ENCODE measurements at places on chromosomes 5 and 9.
A peak's percentile ranks its signal among the peaks of the same experiment; 100 is the strongest.

DNA sequence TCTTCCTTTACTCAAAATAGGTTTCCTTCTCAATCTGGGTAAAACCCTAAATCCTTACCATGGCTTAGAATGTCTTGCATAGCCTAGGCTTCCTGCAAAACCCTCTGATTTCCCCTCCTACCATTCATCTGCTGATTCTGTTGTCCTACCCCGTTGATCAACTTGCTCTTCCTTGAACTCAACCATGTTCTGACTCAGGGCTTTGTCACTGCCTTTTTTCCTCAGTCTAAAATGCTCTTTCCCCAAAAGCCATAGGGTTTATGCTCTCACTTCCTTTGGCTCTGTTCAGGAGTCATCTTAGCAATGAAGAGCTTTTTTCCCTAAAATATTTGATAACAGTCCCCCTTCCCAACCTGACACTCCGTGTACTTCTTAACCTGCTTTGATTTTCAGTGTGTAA lies 79.4 kb upstream of the IZUMO3 start:
- no peak for DNase-seq

GRCh38 chr5:65127161-65127901 lies 354.4 kb downstream of the ADAMTS6 start:
- DNase-seq: no peak

- peak; percentile 19 for DNase-seq
These were observed 6.1 kb upstream of the ZNF79 start for GRCh38 chr9:127418037-127418471.

DNA sequence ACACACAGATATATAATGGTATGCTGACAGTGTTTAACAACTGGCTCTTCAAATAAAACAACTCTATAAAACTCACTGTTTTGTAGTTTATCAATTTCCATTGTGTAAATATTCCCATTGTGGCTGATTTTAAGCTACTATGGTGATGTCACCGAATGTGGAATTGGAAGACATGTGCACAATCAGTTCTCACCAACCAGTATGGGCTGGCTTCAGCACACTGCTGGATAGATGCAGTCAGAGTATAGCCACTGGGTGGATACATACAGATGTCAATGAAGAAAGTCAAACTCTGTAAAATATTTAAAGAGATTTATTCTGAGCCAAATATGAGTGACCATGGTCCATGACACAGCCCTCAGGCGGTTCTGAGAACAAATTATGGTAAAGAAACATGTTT lies 475.9 kb upstream of the SMARCA2 start:
- DNase-seq: no peak

DNA sequence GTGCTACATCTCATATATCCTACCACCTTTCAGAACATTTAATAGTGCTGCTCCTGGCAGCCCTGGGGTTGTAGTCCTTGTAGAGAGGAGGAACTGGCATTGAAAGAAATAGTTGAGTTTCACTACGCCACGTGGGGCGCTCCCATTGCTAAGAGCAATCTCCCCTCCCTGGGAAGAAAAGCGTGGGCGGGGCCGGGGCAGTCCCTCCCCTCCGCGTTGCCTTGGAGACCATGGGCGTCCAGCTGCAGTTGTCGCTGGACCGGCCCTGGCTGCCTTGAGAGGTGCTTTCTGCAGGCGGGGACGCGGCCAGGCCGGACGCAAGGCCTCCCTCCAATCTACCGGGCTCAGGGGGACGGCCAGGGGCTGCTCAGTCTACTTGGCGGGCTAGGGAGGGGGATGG lies 368 bp upstream of the CCDC180 start:
- DNase-seq: no peak

DNA sequence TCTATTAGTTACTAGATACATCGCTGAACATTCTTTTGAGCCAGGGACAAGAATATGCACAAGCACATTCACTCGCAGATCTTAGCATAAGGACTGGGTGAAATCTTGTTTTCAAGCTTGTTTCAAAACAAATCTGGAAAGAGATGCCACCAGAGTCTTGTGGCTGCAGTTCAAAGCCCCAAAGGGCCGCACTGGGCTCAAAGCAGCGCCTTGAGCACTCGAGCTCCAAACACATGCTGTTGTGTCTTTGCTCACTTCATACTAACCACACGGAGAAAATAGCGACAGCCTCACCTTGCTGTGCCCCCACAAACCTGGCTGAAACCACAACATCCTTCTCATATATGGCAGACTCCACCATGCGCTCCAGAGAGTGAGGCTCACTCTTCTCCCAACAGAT lies 34.2 kb upstream of the IL7R start:
- DNase-seq: no peak

GRCh38 chr9:133634081-133634691 lies 2.0 kb upstream of the DBH start:
- peak; percentile 83 for DNase-seq

DNA sequence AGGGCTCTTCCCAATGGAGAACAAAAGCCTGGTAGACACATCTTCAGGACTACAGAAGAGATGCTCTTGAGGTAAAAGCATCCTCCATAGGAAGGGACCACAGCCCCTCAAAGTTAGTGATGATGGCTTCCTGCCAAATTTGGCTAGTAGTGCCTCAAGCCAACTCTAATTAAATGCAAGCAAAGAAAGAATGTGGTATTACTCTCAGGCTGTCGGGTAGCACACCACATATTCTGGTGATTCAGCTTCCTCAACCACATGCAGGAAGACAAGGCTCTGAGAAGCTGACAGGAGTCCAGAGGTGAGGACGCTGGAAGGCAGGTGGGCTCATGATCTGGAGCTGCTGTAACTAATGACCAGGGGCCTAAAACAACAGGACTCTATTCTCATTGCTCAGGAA lies 37.2 kb upstream of the S1PR3 start:
- no peak for DNase-seq

GRCh38 chr9:135328485-135329417 lies 150.8 kb upstream of the PPP1R26 start:
- no peak for DNase-seq

DNA sequence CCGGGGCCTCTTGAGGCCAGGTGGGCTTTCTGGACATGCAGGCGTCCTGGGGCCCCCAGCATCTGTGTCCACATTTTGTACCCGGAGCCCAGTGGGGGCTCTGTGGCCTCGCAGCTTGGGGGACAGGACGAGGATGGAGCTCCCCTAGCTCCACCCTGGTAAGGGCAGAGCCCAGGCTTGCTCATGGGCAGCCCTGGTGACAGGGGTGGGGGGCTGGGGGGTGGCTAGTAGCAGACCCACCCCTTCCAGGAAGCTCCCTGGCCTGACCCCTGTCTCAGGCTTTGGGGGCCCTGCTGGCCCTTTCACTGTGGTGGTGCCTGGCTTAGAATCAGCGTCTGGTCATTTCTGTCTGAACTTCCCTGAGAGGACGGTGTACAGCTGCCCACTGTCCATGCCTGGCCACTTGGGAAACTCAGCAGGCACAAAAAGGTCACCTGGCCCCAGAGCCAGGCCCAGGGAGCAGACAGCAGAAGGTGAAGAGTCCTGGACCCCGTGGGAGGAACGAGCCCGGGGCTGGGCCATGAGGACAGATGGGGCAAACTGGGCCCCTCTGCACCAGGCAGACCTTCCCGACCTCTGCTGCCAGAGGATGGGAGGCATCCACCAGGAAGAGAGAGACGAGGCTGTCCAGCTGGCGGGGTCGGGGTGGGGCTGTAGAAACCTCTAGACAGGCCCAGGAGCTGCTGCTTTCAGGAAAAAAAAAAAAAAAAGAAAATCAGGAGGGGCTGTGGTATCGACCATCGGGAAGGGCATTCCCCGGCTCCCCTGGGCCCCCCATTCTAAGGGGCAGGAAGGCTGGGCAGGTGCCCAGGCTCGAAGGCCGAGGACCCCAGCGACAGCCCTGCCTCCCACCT lies 52.8 kb downstream of the EXD3 start:
- no peak for DNase-seq

- no peak for DNase-seq
These were observed 161.3 kb downstream of the NIPBL start for GRCh38 chr5:37037840-37038239.

DNA sequence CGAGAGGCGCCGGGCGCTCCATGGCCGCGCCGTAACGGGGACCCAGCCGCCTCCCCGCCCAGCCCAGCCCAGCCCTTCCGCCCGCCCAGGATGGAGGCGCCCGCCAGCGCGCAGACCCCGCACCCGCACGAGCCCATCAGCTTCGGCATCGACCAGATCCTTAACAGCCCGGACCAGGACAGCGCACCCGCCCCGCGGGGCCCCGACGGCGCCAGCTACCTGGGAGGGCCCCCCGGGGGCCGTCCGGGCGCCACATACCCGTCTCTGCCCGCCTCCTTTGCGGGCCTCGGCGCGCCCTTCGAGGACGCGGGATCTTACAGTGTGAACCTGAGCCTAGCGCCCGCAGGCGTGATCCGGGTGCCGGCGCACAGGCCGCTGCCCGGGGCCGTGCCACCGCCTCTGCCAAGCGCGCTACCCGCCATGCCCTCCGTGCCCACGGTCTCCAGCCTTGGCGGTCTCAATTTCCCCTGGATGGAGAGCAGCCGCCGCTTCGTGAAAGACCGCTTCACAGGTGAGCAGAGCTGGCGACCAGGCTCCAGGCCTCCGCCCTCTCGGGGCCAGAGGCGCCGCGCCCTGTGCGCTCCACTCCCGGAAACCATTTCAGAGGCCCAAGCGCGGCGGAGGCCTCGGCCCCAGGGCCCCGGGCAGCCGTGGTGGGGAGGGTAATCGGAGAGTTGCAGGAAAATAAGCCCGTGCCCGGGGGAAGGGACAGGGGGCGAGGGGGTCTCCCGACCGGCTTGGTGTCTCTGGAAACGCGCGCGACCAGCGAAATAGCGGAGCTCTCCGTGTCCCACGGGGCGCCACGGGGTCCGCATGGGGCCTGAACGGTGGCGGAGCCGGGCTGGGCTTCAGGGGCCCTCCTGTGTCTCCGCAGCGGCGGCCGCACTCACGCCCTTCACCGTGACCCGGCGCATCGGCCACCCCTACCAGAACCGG lies 496 bp downstream of the TLX3 start:
- no peak for DNase-seq

DNA sequence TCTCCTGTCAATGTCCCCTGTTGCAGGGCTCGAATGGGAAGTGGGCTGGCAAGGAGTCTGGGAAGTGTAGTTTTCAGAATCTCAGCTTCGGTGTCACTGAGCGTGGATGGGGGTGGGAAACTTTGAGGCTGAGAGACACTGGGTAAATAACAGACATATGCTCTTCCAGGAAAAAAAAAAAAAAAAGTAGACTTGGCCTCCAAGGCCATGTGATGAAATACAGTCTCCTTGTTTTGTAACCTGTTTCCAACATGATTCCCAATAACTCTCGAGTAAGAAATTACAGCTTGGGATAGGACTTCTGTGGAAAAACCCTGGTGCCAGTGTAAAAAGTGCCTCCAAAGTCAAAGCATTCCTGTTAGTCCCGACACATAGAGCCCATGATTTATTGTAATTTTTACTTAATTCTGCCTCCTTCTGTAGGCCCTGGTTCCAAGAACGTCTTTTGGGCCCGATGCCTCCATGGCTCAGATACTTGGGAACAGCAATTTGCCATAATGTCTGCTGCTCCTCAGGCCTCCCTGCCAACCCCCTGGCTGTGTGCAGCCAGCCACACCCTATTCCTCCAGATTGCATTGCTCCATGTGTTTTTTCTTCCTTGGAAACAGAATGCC lies 119.5 kb upstream of the TNC start:
- no peak for DNase-seq

DNA sequence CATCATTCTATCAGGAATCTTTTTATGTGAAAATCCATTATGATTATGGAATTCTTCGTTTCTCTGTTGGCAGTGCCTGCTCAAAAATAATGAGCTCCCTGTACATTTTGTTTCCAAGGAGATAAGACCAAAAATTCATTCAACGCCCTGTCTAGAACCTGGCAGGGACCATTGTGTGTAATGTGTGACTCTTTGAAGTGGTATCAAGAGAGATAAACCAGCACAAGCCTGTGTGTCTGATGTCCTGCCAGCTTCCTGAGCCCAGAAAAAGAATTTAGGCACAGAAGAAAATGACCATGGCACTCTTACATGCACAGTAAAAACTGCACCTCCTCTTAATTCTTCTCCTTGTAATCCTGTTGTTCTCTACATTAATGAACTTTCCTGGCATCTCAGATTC lies 177.4 kb downstream of the SAXO1 start:
- DNase-seq: no peak

GRCh38 chr9:14356351-14357265 lies 42.7 kb upstream of the NFIB start:
- no peak for DNase-seq

GRCh38 chr9:69637193-69637816 lies 34.9 kb downstream of the APBA1 start:
- no peak for DNase-seq

Measured in NCI-H146 (cell line).